ENCODE measurements at places on chromosomes 6 and 20.
A peak's percentile ranks its signal among the peaks of the same experiment; 100 is the strongest.

DNA sequence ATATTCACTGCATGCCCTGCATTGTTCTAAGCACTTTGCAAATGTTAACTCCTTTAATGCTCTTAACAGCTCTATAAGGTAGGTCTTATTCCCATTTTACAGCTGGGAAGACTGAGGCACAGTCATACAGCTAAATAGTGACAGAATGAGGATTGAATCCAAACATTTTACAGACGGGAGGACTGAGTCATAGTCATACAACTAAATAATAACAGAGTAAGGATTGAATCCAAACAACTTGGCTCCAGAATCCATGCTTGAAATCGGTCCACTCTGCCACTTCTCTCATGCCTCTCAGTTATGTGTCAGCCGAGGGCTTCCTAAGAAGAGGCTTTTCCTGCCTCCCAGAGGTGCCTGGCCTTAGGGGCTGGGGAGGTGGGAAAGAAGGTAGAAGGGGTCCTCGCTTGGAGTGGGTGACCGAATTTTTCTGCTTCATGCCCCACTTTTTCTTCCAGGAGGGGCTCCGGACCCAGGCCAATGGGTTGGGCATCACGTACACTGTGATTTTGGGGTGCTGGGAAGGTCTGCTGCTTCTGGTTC, 137.4 kb upstream of the RNF24 start:
- H3K27ac ChIP-seq = no peak overlapping the region
- H3K27me3 ChIP-seq = peaks cover 11% of the 10 kb centered on the region
- peaks cover 14% of the 10 kb centered on the region for H3K4me1 ChIP-seq

GRCh38 chr20:37095108-37095598, 644 bp downstream of the RBL1 start:
- peaks cover 11% of the 10 kb centered on the region for H3K4me1 ChIP-seq
- no peak for DNase-seq
- peak overlapping the region; percentile 27 for H3K27ac ChIP-seq
- H3K27me3 ChIP-seq = no peaks in the 10 kb centered on the region

DNA sequence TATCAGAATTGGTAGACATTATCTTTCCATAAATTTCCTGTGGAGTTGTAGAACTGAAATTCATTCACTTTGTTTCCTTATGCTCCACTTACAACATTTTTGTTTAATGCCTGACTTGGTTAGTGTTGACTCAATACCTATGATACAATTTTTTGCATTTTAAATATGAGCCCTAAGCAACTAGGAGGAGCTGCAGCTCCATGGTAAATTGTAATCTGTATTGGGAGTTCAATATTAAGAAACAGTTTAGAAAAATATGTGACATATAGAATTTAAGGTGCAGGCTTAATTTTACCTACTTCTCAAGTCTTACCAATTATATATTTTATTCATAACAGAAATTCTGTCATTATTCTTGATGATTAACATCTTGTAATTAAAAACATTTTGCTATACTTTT, 868.3 kb downstream of the EYS start:
- no peaks in the 10 kb centered on the region for H3K36me3 ChIP-seq
- H3K4me3 ChIP-seq = no peak overlapping the region
- H3K4me1 ChIP-seq = no peaks in the 10 kb centered on the region
- DNase-seq = no peak
- no peak overlapping the region for H3K27ac ChIP-seq
- no peaks in the 10 kb centered on the region for H3K27me3 ChIP-seq

GRCh38 chr6:137122612-137123011, 50.8 kb downstream of the IL22RA2 start:
- H3K27me3 ChIP-seq = no peaks in the 10 kb centered on the region
- no peak overlapping the region for H3K27ac ChIP-seq
- no peak overlapping the region for H3K4me3 ChIP-seq
- H3K4me1 ChIP-seq = no peaks in the 10 kb centered on the region

GRCh38 chr20:4876731-4877130, 124.6 kb downstream of the SLC23A2 start:
- H3K4me3 ChIP-seq = no peak overlapping the region
- no peaks in the 10 kb centered on the region for H3K4me1 ChIP-seq
- no peak for DNase-seq
- no peak overlapping the region for H3K27ac ChIP-seq
- no peaks in the 10 kb centered on the region for H3K27me3 ChIP-seq

GRCh38 chr6:27836783-27837624, 75.2 kb downstream of the OR2B2 start:
- no peaks in the 10 kb centered on the region for H3K27me3 ChIP-seq
- no peak overlapping the region for H3K27ac ChIP-seq
- peaks cover 2% of the 10 kb centered on the region for H3K36me3 ChIP-seq
- DNase-seq = no peak

DNA sequence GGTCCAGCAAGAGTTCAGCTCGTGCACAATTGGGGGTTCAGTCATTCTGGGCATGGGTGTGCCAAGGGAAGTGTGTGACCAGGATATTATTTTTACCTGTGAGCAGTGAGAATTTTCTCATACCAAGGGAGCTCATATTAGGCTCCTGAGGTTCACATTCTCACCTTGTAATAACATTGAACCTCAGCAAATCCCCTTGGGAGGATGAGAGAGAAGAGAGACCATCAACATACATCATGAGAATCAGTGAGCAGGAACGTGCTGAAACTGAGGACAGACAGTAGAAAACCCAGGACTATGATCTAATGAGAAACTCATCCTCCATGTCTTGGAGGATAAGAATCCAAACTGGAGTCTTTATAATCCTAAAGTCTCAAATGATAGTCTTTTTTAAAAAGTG, 33.4 kb upstream of the XRN2 start:
- H3K27ac ChIP-seq = no peak overlapping the region
- no peaks in the 10 kb centered on the region for H3K36me3 ChIP-seq
- H3K27me3 ChIP-seq = peaks cover 35% of the 10 kb centered on the region
- no peak for DNase-seq
- no peak overlapping the region for H3K4me3 ChIP-seq

DNA sequence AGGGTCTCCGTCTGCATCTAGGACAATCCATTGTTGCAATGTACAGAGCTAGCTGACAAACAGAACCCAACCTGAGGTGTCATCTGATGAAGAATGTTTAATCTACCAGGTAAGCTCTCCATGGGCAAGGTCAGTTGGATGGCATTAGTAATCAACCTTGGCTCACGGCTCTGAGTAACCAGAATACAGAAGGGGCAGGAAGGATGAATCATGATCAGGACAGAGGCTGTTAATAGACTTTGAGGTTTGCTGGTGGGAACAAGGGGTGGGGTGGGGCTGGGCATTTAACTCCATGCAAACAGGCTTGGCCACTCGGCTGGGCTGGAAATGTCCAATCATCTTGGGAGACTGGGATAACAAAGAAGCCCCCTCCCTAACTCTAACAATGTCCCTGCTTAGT, 77.1 kb upstream of the MRPS10 start:
- peaks cover 34% of the 10 kb centered on the region for H3K36me3 ChIP-seq
- no peak overlapping the region for H3K4me3 ChIP-seq
- H3K27ac ChIP-seq = no peak overlapping the region
- DNase-seq = no peak
- no peaks in the 10 kb centered on the region for H3K27me3 ChIP-seq

DNA sequence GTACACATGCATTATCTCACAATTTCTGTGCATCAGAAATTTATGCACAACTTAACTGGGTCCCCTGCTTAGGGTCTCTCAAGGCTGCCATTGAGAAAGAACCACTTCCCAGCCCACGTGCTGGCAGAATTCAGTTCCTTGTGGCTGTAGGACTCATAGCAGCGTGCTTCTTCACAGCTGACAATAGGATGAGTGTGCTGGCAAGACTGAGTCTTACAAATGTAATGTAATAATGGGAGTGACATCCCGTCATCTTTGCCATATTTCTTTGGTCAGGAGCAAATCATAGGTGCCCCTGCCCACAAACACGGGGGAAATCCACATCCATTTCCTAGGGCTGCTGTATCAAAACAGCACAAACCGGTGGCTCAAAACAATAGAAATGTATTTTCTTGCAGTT, 77.4 kb downstream of the FIG4 start:
- no peaks in the 10 kb centered on the region for H3K4me1 ChIP-seq
- H3K27me3 ChIP-seq = no peaks in the 10 kb centered on the region
- no peak for DNase-seq
- H3K4me3 ChIP-seq = no peak overlapping the region
- peaks cover 37% of the 10 kb centered on the region for H3K36me3 ChIP-seq
- no peak overlapping the region for H3K27ac ChIP-seq

GRCh38 chr6:149815788-149816187, 48.4 kb downstream of the LRP11 start:
- no peaks in the 10 kb centered on the region for H3K27me3 ChIP-seq
- no peak for DNase-seq
- H3K36me3 ChIP-seq = peaks cover 13% of the 10 kb centered on the region
- no peaks in the 10 kb centered on the region for H3K4me1 ChIP-seq
- no peak overlapping the region for H3K27ac ChIP-seq
